Activated CD8-positive, alpha-beta memory T cell treated with anti-CD3 and anti-CD28 coated beads, Interleukin-2, amount 50 U/mL, for 4 hours (primary cell): ENCODE measurements at places on chromosomes 5 and 9.

- DNase-seq = no peak
Measured at GRCh38 chr5:155229135-155229534, 215.6 kb downstream of the KIF4B start.

DNA sequence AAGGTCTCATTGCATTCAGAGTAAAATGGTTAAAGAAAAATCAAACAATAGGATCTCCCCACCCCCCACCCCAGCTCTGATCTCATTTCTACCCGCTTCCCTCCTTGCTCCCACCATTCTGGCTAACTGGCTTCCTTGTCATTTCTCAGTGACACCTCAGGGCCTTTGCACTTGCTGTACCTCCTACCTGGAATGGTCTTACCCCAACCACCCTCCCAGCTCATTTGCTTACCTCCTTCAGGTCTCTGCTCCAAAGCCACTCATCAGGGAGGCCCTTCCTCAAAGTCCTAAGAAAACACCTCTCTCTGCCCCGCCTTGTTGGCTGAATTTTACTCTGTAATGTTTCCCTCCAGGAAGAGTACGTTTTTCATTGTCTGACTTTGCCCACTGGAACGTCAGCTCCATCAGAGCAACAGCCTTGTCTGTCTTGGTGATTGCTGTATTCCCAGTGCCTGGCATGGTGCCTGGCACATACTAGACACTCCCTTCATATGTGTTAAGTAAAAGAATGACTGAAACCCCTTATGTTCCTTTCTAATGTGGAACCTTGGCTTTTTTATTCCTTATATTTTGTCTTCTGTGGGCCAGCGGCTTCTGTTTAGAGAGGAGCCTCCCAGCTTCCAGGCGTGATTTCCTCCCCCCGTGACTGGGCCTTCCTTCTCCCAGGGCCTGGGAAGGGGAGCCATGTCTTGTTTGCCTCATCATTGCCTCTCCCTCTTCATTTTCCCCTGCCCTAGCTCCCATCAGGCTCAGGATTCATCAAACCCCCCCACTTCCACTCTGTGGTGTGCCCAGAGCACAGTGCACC, 26.9 kb downstream of the NEURL1B start:
- no peak for DNase-seq

DNA sequence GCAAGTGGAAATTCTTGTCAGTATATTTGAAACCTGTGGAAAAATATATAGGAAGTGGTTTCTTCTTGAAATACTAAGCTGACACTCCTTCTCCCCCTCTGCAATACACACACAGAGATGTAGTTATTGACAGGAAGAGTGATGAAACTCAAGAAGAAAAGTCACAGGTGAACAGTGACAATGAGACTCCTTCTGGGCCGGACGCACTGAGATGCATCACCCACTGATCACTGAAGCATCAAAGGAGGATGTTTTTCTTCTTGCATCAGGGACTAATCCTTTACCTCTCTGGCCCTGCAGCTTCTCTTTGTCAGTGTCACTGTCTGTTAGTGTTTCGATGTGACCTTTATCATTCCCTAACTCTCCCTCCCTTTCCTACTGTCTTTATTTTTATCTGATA, 1864.2 kb upstream of the C9orf72 start:
- DNase-seq = no peak

- DNase-seq = peak; percentile 48
Measured at GRCh38 chr5:431001-431710, 11.8 kb upstream of the EXOC3 start.

DNA sequence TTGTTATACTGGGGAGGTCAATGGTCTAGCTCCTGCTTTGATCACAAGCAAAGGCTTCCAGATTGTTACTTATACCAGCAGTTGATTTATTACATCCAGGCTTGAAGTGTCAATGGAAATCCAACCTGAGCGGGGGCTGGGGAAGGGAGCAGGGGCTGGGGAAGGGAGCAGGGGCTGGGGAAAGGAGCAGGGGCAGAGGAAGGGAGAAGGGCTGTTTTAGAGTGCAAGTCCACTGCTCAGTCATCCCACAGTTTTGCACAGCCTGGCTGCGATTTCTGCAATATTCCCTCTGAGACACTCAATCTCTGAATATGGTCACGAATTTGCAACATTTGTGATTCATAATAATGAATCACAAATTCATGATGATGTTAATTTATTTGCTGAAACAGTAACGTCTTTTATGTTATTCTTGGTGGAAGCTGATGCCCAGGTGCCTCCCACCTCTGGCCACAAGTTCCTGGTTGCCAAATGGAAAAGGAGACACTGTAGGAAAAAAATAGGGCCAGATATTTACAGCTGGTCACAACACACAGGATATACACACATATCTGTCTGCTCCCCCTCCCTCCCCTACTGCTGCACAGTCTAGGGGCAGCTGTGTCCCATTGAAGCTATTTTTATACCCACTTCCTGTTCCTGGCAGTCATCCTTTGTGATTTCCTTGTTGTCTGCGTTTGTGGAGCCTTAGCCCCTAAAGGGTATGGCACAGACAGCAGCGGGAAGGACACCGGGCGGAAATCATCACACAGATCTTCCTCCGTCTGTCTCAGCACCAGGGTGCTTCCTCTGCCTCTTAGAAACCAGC, 325.1 kb downstream of the GADD45G start:
- DNase-seq = no peak

GRCh38 chr9:96476591-96476990, 26.6 kb downstream of the HABP4 start:
- no peak for DNase-seq

DNA sequence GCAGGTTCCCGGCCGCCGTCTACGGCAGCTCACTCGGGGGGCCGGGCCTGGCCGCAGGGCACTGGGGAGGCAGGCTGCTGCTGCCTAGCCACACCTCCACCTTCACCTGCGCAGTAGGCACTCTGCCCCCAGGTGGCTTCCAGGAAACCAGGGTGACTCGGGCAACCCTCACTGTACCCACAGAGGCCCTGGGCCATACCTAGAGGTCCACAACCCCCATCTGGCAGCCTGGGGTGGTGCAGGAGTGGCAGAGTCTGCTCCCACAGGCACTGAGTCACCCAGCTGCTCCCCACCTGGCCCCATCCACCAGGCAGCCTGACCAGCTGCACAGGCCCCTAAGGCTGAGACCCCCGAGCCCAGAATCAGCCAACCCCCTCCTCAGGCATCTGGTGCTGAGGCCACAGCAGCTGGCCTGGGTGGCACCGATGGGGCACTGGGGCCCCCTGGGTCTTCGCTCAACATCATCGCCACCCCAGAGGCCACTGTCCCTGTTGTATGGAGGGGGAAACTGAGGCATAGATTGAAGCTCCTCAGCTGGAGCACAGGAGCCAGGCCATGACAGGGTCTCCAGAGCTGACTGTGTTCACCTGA, 70.2 kb downstream of the KCNT1 start:
- no peak for DNase-seq

- DNase-seq = no peak
Measured at GRCh38 chr5:141729387-141730006, 47.5 kb upstream of the ARAP3 start.

DNA sequence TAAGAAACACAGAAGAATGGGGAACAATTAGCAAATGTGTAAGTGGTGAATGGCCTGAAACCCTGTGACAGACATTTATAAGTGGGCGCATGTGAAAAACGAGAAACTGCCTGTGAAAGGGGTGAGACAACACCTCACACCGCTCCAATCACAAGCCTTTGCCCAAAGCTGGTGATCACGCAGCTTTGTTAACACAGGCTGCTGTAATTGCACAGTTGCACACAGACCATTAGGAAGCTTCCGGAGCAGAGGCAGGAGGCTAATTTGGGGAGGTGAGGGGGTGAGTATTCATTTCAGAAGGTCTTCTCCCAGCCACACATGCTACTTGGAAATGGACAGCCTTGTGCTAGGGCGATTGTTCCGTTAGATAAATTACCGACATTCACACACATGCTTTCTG, 294.0 kb downstream of the MED10 start:
- no peak for DNase-seq

- DNase-seq = no peak
Measured at GRCh38 chr9:4020038-4020754, 279.7 kb downstream of the GLIS3 start.

DNA sequence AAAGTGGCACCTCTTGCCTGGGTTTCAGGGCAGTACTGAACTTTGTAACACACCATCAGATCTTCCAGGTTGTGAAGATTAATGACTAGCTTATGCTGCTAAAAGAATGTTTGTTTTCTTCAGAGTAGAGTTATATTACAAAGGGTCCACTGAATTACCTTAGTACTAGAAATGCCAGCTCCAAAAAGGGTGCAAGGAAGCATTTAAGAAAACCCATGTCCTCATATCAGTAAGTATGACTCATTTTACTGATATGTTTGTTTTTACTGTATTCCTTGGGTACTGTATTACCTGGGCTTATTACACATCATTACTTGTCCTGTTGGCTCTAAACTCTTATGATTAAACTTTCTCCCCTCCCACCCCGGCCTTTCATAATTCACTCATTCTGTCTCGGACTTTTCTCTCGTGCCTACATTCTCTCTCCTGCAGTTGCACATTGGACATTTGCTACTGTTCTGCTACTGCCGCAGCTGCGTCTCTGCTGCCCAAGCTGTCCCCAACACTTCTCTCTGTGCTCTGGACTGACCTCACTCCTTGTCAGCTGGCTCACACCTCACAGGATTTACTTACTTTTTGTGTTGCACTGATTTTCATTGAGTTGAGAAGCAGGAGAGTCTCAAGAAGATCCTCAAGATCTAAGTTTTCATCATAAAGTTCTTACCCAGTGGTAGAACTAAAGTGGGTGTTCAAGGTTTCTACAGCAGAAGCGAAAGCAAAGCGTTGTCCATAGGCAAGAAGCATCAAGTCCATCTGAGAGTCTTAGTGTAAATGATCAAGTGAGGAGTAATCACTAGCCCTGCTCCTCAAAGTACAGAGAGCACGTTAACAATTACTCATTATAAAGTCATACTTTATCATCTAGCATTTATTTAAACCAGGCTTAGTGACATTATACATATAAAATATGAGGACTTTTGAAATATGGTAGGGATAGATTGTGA, 53.2 kb upstream of the C9orf72 start:
- no peak for DNase-seq

DNA sequence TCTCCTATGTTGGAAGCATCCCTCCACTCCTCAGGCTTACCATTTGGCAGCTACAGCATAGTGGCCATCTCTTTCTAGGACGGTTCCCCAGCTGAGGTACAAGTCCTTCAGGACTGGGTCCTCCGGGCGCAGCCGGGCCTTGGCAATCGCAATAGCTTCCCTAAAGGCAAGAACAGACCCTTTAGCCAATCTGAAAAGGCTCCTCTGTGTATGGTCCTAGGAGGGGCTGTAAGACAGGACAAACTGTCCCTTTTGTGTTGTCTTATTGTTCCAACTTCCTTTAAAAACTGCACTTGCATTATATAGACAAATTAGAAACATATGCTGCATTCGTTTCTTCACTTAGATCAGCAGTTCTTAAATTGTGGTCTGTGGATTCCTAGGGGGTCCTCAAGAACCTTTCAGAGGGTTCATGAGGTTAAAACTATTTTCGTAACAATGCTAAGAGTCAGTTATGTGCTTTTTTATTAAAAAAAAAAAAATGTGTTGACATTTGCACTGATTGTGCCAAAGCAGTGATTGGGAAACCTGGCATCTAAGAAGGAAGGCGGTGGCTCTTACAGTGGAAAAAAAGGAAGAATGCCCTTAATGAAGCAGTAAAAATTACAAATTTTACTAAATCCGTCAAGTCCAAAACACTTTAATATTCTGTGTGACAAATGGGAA, 38.7 kb downstream of the GEMIN5 start:
- no peak for DNase-seq

DNA sequence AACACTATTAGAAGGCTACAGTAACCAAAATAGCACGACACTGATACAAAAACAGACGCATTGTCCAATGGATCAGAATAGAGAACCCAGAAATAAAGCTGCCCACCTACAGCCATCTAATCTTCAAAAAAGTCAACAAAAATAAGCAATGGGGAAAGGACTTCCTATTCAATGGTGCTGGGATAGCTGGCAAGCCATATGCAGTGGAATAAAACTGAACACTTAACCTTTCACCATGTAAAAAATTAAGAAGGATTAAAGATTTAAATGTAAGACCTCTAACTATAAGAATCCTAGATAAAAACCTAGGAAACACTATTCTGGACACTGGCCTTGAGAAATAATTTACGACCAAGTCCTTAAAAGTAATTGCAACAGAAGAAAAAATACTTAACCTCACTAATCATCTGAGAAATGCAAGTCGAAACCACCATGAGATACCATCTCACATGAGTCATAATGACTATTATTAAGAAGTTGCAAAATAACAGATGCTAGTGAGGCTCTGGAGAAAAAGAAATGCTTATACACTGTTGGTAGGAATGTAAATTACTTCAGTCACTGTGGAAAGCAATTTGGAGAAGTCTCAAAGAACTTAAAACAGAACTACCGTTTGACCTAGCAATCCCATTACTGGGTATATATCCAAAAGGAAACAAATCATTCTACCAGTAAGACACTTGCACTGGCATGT, 203.3 kb upstream of the CDH9 start:
- no peak for DNase-seq

- no peak for DNase-seq
Measured at GRCh38 chr5:131589510-131590348, 45.3 kb downstream of the RAPGEF6 start.

DNA sequence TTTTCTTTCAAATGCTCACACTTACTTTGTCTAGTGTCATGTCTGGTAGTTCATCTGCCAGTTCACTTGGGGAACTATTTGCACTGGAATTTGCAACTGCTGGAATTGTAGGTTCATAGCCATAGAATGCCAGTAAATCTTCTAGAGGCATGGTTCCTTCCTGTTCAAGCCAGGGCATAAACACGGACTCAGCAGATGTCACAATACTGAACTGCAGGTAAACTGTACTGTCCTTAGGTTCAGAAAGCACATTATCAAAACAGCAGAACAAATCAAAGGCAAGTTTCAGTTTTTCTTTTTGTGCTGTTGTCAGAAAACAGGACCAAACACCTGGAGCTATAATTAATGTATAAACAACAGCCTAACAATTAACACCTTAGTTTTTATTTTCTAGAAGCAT, 13.1 kb downstream of the MIER3 start:
- no peak for DNase-seq

GRCh38 chr5:174675916-174676315, 48.5 kb upstream of the MSX2 start:
- DNase-seq = no peak

GRCh38 chr9:120579139-120580050, 572 bp downstream of the CDK5RAP2 start:
- no peak for DNase-seq
